ENCODE measurements at places on chromosomes 2 and 18. TPM values are rescaled to one million over a fixed set of nuclear protein-coding genes. Genes with fewer than 3 reads are reported as not detected.

MLPH gene
- 8.2 TPM for total RNA-seq

ADGRF3 gene
- not detected for total RNA-seq

DNA sequence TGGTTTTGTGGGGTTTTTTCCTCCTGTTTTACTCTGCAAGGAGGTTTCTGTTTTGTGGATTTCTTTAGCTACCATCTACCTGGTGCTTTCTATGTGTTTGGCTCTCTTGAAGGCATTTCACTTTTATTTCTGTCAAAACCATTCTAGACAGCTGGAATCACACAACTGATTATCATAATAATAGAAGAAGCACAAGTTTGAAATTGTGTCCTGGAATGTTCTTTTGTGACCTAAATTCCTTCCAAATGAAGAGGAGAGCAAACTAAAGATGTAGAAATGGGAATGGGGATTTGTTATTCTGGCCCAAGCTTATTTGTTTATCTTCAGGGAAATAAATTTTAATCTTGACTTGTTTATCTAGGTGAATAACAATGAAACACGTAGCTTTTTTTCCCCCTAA is 17.0 kb upstream of the MFSD2B start:
- H3K4me1 ChIP-seq: no peaks in the 10 kb centered on the region
- H3K27me3 ChIP-seq: no peaks in the 10 kb centered on the region
- H3K27ac ChIP-seq: no peak overlapping the region
- DNase-seq: no peak
- H3K4me3 ChIP-seq: no peak overlapping the region

GRCh38 chr2:222518570-222519381 is 94.4 kb downstream of the SGPP2 start:
- no peak overlapping the region for H3K4me3 ChIP-seq
- H3K27ac ChIP-seq: no peak overlapping the region
- no peaks in the 10 kb centered on the region for H3K27me3 ChIP-seq
- H3K36me3 ChIP-seq: no peaks in the 10 kb centered on the region

GRCh38 chr2:2825516-2826208 is 494.6 kb upstream of the MYT1L start:
- no peak overlapping the region for H3K27ac ChIP-seq
- H3K4me1 ChIP-seq: no peaks in the 10 kb centered on the region
- no peaks in the 10 kb centered on the region for H3K36me3 ChIP-seq
- H3K27me3 ChIP-seq: no peaks in the 10 kb centered on the region
- DNase-seq: no peak
- H3K4me3 ChIP-seq: no peak overlapping the region

DNA sequence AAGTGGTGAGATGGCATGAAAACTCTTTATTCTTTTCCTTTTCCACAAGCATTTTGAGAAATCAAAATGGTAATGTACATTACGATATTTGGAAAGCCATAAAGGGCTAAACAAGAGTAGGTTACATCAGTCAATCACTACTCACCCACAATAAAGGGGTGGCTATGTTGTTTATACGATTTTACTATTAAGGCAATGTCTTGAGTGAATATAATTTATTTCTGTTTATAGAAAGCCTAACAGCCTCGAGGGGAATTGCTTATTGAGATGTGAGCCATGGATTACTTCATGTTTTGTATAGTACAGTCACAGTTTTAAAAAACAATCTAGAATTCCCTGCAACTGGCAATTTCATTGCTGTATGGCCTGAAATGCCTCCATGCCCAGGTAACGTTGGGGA is 237.5 kb upstream of the RBBP8 start:
- no peaks in the 10 kb centered on the region for H3K36me3 ChIP-seq
- H3K4me3 ChIP-seq: no peak overlapping the region
- peak overlapping the region; percentile 20 for H3K27ac ChIP-seq
- H3K4me1 ChIP-seq: peaks cover 3% of the 10 kb centered on the region

DNA sequence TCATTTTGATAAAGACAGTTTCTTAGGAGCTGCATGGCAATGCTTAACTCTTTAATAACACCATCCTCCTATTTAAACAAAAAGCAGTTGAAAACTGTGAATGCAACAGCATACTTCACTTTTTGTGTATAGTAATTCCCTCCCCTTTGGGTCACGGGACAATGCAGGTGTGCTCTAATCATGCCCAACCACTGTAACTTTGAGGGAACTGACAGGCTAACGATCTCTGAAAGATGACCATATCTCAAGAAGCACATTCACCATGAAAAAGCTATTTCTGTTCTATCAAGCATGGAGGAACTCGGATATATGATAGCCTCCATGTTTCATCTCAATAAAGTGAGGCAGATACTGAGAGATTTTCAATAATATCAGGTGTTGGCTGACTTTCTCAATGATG is 81.1 kb upstream of the CD226 start:
- H3K4me3 ChIP-seq: no peak overlapping the region
- DNase-seq: no peak
- H3K27ac ChIP-seq: no peak overlapping the region
- no peaks in the 10 kb centered on the region for H3K27me3 ChIP-seq
- peaks cover 3% of the 10 kb centered on the region for H3K36me3 ChIP-seq
- H3K4me1 ChIP-seq: no peaks in the 10 kb centered on the region

DNA sequence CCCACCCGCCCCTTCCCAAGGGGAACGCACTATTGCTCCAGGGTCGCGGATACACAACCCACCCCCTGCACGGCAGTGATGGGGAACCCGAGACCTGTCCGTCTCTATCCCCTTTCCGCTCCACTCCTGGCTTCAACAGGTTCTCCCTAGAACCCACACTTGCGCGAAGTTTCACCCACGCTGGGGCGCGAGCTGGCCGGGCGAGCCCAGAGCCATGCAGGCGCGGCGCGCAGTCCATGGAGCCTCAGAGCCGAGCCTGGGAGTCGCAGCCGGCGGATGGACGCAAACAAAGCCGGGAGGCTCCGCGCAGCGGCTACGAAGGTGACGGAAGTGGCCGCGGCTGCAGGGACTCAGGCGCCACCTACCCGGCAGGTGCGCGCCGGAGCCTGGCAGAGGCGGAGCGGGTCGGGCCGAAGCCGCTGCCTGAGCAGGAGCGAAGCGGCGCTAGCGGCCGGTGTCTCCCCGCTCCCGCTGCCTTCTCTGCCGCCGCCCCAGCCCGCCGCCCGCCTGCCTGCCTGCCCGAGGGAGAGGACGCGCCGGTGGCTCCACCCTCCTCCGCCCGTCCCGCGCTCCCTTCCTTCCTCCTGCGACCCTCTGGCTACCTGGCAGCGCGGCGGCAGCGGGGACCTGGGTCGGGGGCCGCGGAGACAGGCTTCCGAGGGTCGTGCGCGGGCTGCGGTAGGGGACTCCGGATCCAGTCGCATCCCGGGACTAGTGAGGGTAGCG is 14.0 kb downstream of the ALPG start:
- no peaks in the 10 kb centered on the region for H3K4me1 ChIP-seq
- H3K27ac ChIP-seq: no peak overlapping the region
- no peak overlapping the region for H3K4me3 ChIP-seq
- DNase-seq: no peak
